ENCODE measurements at places on chromosomes 7 and 10. TPM values are rescaled to one million over a fixed set of nuclear protein-coding genes. Genes with fewer than 3 reads are reported as not detected.
A peak's percentile ranks its signal among the peaks of the same experiment; 100 is the strongest.

DNA sequence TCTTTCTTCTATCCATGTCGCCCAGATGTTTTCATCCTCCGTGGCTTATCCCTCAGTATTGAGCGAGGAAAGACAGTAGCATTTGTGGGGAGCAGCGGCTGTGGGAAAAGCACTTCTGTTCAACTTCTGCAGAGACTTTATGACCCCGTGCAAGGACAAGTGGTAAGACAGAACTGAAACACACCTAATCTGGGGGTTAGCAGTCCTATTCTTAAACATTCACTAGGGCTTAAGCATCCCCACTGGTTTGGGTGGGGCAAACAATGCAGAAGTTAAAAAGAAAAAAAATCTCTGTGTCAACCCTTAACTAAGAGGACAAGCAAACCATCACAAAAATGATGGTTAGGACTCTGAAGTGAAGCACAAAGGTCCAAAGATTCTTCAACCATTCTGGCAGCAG, 43.8 kb downstream of the SP8 start:
- no peaks in the 10 kb centered on the region for H3K27me3 ChIP-seq
- no peak overlapping the region for H3K4me3 ChIP-seq
- no peaks in the 10 kb centered on the region for H3K36me3 ChIP-seq
- DNase-seq = no peak
- H3K27ac ChIP-seq = no peak overlapping the region

- peaks cover 6% of the 10 kb centered on the region for H3K36me3 ChIP-seq
- no peak overlapping the region for H3K27ac ChIP-seq
- no peak for DNase-seq
- no peak overlapping the region for H3K4me3 ChIP-seq
Observed at GRCh38 chr7:117137868-117138267, 184.6 kb downstream of the ST7 start.

DNA sequence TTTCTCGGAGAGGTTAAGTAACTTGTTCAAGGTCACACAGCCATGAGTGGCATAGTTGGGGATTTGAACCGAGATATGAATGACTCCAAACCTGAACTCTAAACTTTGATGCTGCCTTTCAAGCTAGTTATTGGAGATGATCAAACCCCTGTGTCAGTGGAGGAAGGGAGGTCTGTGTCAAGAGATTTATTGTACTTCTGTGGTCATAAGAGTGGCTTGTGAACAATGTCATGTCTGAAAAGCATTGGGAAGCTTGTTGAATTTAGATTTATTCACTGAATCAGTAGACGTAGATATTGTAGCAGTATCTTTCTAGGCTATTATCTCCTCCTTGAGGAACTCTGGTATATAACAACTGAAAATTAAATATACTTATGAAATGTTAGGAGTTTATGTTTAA, 27.3 kb downstream of the SNX10 start:
- no peaks in the 10 kb centered on the region for H3K36me3 ChIP-seq
- no peak overlapping the region for H3K4me3 ChIP-seq
- H3K27ac ChIP-seq = no peak overlapping the region

DNA sequence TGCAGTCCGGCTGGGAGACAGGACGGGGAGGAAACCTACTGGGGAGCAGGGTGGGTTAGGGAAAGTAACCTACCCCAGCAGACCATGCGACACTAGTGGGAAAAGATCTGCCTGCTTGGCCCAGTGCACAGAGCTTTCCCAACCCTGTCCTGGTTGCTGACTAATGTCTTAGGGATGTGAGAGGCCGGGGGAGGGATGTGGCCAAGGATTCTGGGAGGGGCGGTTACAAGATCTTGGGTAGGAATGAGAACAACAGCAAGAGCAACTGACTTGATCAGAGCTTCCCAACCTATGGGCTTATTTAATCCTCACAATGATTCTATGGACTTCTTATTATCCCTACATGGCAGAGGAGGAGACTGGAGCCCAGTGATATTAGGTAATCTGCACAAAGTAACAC, 24.0 kb upstream of the EIF5AL1 start:
- no peaks in the 10 kb centered on the region for H3K27me3 ChIP-seq
- H3K4me1 ChIP-seq = peaks cover 6% of the 10 kb centered on the region
- no peak overlapping the region for H3K4me3 ChIP-seq
- DNase-seq = peak; percentile 32
- H3K36me3 ChIP-seq = no peaks in the 10 kb centered on the region

- peaks cover 5% of the 10 kb centered on the region for H3K4me1 ChIP-seq
- H3K36me3 ChIP-seq = no peaks in the 10 kb centered on the region
Observed at GRCh38 chr7:27202018-27202861, 2.3 kb upstream of the HOXA13 start.

GRCh38 chr10:51311228-51311627, 236.9 kb downstream of the PRKG1 start:
- H3K4me1 ChIP-seq = no peaks in the 10 kb centered on the region
- H3K4me3 ChIP-seq = no peak overlapping the region
- H3K27me3 ChIP-seq = no peaks in the 10 kb centered on the region
- DNase-seq = no peak

DNA sequence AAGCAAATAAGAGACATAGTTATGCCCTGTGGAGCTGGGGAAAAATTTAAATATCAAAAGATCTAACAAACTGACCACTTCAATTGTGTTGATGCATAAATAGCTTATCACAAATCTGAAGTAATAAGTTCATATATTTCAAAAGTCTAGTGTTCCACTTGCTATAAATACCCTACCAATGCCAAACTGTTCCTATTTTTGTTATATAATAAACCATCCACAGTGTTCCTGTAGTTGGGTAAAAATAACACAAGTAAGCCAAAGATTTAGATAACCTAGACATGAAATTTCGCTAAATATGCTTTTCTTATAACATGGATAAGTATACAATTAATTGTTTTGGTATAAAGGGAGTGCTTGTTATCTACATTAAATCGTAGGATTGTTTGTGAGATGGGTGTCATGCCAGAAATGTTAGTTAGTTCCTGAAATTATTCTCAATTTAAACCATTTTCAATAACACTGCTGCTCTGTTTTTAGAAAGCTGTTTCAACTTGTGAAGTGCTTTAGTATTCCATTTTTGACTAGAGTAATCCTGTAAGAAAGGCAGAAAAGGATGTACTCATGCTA, 85.5 kb downstream of the CACNA2D1 start:
- H3K27me3 ChIP-seq = no peaks in the 10 kb centered on the region
- no peaks in the 10 kb centered on the region for H3K36me3 ChIP-seq
- H3K4me1 ChIP-seq = no peaks in the 10 kb centered on the region
- no peak overlapping the region for H3K4me3 ChIP-seq

DNA sequence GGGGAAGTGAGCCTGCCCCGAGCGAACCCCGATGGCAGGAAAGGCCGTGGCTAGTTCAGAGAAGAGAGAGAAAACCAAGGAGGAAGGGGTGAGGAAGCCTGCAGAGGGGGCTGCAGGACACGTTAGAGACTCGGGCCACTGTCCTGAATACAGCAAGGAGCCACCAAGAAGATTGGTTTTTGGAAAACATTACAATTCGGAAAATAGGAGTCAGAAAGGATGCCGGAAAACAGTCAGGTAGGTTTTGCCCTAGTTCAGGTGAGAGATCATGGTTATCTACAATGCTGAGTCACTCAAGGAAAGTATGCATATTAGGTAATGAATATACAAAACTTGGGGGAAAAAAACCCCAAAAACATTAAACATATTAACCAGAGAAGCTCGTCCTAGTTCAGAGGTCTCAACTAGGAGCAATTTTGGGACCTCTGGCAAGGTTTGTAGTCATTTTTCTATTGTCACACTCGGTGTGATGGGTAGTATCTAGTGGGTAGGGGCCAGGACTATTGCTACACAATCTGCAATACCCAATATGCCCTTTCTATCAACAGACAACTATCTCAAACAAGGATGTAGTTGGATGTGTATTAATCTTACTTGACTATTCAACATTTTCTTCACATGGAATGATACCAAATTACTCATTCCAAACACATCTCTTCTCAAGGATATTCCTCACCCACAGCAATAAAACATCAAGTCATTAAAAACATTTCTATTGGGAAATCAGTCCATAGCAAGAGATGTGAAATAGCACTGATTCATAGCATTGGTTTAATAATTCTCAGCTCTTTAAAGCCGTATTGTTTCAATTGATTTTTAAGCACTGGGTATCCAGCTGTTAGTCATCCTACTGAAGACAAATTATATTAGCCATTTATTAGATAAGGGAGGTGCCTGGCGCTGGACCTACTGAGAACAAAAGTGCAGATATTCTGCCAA, 74.4 kb upstream of the RSU1 start:
- peak; percentile 53 for DNase-seq
- no peak overlapping the region for H3K27ac ChIP-seq
- no peaks in the 10 kb centered on the region for H3K27me3 ChIP-seq
- peaks cover 27% of the 10 kb centered on the region for H3K36me3 ChIP-seq
- no peaks in the 10 kb centered on the region for H3K4me1 ChIP-seq

DNA sequence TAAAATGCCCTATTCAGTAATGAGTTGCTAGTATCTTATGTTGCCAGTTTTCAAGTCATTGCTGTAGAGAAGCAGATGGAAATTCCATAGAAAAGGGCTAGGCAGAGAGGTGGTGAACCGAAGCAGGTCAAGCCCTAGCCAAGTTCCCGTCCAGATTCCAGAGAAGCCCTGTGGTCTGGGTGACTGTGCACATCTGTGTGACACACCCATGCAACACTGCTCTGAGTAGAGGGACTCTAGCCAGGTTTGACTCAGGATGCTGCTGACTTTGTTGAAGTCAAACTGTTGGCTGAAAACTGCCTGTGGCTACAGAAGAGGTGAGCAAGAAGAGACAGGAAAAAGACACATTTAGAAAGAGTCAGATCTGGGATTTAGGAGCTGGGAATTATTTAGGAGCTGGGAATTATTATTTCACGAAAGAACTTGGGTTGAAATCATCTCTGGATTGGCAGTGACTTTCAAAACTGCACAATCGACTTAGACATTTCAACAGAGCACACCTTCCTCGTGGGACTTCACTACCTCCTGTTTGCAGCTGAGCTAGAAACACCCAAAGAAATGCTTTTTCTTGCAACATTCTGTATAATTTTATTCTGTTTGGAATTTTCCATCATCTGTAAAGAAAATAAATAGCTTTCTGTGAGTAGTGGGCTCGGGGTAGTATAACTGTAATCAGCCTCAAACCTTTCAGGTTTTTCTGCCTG, 149.1 kb upstream of the PRKCQ start:
- no peak overlapping the region for H3K4me3 ChIP-seq
- H3K27me3 ChIP-seq = no peaks in the 10 kb centered on the region
- no peak for DNase-seq
- no peaks in the 10 kb centered on the region for H3K4me1 ChIP-seq
- H3K27ac ChIP-seq = no peak overlapping the region

DNA sequence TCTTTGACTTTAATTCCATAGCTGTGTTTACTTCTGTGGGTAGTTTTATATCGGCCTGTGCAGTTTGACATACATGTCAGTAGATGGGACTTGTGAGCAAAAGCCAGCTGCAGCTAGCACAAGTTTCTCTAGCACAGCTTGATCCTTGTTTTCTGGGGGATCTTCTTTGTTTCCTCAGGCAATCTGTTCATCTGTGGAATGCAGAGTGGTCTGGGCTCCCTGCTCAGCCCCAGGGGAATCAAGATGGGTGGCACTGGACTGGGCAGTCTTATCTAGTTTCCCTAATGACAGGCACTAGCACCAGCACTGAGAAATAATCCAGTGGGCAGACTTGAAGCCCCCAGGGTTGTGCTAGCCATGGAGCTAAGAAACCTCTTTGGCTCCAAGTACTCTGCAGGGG, 40.8 kb downstream of the CYP2C19 start:
- no peak for DNase-seq
- H3K27ac ChIP-seq = no peak overlapping the region
- no peak overlapping the region for H3K4me3 ChIP-seq
- no peaks in the 10 kb centered on the region for H3K36me3 ChIP-seq
- H3K27me3 ChIP-seq = no peaks in the 10 kb centered on the region

DNA sequence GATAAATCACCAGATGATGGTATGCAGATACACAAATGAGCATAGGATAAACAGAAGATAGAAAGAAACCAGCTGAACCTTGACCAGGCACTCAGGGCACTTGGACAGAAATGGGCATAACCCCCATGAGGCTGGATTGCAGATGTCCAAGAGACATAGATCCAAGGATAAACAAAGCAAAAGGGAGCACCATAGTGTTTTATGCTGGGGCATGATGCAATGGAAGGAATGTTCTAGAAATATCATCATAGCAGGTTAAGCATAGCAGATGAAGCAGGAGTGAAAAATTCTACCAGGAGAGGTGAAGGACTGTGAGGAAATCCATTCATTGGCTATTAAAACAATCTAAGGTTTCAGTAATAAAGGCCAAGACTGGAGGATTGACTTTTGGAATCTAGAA, 70.5 kb upstream of the TES start:
- no peaks in the 10 kb centered on the region for H3K4me1 ChIP-seq
- no peak for DNase-seq

DNA sequence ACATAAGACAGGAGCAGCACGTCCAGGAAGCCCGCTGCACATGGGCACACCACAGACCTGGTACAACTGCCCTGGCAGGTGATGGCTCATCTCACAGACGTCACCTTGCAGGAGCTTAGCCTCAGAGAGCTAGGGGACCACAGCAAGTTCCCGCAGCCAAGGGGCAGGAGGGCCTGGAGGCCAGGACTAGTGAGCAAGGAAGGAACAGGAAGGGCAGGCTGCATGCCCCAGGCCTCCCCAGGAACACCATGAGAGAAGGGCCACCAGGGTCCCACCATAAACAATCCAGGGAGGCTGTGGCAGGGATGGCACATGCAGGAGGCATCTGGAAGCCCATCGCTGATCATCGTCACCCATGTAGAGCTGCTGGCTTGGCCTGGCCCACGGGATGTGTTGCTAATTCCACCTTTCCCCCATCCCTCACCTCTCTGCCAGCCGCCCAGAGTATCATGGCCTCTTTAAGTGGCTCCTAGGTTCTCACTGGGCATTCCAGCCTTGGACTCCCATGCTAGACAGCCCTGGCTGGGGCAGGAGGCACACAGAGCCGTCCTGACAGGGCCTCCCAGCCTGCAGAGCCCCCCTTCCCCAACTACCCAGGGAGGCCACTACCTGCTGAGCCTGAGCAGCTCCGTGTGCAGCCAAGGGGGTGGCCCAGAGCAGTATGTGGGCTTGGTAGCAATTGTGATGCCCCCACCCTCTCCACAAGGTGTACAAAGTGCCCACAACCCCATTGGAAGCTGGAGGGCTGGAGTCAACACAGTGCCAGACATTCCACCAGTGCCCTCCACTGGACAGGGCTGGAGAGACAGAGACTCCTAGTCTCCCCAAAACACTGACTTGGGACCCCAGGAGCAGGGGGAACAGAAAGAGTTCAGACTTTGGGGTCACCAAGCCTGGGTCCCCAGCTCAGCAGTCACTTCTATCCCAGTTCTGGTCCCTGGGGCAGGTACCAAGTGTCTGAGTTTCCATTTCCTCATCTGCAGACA, 35.5 kb downstream of the GRID1 start:
- no peaks in the 10 kb centered on the region for H3K27me3 ChIP-seq
- H3K27ac ChIP-seq = no peak overlapping the region
- H3K4me1 ChIP-seq = no peaks in the 10 kb centered on the region
- peak; percentile 41 for DNase-seq
- H3K4me3 ChIP-seq = no peak overlapping the region

Gene MORN4
- total RNA-seq = 9.1 TPM

Gene PPRC1
- 32.1 TPM for total RNA-seq

Gene SUN3
- total RNA-seq = 0.54 TPM

Measured in kidney (tissue), 22 donors.